ENCODE measurements at places on chromosomes 1 and 21.

DNA sequence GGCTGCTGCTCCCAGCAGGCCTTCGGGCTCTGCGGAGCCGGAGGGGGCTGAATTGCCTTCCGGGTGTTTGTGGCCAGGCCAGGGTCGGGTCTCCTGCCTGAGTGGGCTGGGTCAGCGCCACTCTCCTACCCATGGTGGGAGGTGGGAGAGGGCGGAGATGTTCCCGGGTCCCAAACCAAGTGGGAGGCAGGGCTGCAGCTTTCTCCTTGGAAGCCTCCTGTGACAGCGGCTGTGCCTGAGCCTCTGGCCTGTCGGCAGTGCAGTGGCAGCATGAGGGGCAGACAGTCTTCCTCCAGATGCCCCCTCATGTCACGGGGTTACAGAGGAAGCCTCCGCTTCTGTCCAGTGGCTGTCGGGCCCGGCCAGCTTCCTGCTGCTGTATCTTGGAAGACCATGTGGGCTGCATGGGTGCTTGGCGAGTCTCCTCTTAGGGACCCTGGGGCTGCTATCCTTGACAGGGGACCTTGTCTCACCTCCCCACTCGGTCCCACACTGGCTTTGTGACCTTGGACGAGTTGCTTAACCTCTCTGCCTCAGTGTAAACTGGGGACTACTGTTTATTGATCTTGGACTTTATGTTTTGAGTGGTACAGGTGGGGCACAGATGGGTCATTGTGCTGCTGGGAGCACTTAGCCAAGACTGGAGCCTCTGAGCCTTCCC is 4.3 kb downstream of the SKI start:
- peaks cover 8% of the 10 kb centered on the region for H3K36me3 ChIP-seq
- peak overlapping the region; percentile 84 for H3K27ac ChIP-seq
- no peaks in the 10 kb centered on the region for H3K27me3 ChIP-seq
- H3K4me3 ChIP-seq, result peak overlapping the region; percentile 92

DNA sequence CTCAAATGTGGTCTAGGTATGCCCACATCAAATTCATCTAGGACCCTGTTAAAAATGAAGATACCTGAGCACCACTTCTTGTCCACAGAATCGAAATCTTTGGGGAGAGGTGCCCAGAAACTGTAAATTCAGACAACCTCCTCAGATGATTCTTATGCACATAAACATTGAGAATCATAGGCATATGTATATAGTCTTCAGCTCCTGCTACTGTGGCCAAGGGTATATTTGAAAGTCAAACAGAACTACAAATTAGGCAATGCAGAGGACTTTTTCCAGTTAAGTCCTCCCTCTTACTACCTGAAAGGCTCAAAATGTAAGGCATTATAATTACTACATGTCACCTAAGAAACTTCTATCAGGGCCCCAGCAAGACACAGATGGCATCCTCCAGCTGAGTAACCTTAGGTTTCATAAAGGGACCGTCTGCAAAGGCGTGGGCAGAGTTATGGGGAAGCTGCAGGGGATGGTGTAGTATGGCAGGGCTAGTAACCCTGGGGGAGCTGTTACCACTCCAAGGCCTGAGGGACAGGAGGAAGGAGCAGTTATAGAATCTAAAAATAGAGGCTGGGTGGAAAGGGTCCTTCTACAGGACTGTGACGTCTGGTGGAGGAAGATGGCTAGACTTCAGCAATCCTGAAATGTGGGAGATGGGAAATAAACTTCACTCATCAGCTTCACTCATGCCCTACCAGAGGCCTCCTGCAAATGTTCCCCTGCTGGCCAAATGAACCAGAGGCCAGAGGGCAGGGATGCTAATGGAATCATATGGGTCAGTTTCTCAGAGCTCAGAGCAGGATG is 46.3 kb downstream of the DAB1 start:
- no peak for DNase-seq
- no peaks in the 10 kb centered on the region for H3K36me3 ChIP-seq
- H3K4me3 ChIP-seq, result no peak overlapping the region
- no peaks in the 10 kb centered on the region for H3K4me1 ChIP-seq
- peaks cover 6% of the 10 kb centered on the region for H3K27me3 ChIP-seq

- peaks cover 12% of the 10 kb centered on the region for H3K36me3 ChIP-seq
- no peak overlapping the region for H3K4me3 ChIP-seq
- H3K27ac ChIP-seq, result no peak overlapping the region
These were observed 34.1 kb downstream of the SOAT1 start for GRCh38 chr1:179327679-179328078.

DNA sequence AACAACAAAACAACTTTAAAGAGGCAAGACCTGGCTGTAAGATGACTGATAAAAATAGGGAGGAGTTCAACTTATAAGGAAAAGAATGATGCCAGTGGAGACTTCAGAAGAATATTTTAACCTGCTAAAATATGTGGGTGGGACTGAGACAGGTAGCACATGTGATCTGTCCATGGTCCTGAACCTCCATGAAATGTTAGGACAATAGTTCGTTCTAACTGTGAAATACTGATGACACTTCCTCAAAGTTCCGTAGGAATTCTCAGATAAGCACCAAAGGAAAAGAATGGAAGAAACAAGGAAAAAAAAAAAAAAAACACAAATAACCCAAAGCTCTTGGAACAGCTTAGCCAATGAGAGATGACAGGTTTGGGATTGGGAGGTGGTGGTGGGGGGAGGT is 44.7 kb downstream of the CDC42BPA start:
- H3K27me3 ChIP-seq, result peaks cover 7% of the 10 kb centered on the region
- no peak for DNase-seq
- H3K4me1 ChIP-seq, result no peaks in the 10 kb centered on the region
- no peak overlapping the region for H3K4me3 ChIP-seq
- no peak overlapping the region for H3K27ac ChIP-seq

DNA sequence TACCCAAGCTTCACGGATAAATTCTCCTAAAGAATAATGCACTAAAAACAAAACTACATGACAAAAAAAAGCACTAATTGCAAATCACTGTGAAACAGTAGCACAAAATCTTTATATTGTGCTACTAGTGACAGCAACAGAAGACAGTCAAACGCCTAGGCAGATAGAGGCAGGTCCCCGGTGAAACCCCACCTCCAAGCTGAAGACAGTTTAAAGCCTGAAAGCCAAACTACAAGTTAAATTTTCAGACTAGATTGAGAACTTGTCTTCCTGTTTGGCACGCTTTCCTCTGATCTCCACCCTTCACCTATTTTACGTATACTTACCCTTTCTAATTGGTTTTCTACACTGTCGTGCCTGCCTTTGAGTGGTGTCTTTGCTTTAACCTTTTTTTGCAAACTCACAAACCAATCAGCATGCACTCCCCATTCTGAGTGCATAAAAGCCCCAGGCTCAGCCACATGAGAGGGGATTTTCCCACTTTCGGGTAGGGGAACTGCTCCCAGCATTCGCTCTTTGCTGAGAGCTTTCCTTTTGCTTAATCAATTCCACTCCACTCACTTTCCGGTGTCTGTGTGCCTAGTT is 3.6 kb upstream of the BACH1 start:
- H3K36me3 ChIP-seq, result peaks cover 2% of the 10 kb centered on the region
- H3K4me1 ChIP-seq, result peaks cover 53% of the 10 kb centered on the region
- DNase-seq, result peak; percentile 16
- peaks cover 16% of the 10 kb centered on the region for H3K27me3 ChIP-seq
- H3K27ac ChIP-seq, result no peak overlapping the region

GRCh38 chr1:165109013-165109412 is 247.5 kb downstream of the LMX1A start:
- no peaks in the 10 kb centered on the region for H3K36me3 ChIP-seq
- DNase-seq, result no peak
- no peak overlapping the region for H3K27ac ChIP-seq

DNA sequence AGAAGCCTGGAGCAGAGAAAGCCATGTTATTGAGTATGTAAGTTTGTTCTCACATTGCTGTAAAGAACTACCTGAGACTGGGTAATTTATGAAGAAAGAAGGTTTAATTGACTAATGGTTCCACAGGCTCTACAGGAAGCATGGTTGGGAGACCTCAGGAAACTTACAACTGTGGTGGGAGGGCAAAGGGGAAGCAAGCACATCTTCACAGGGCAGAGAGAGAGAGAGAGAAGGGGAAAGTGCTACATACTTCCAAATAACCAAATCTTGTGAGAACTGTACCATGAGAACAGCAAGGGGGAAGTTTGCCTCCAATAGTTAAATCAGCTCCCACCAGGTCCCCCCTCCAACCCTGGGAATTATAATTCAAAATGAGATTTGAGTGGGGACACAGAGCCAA is 302.7 kb downstream of the ST6GALNAC3 start:
- H3K36me3 ChIP-seq, result no peaks in the 10 kb centered on the region
- no peaks in the 10 kb centered on the region for H3K4me1 ChIP-seq
- no peak overlapping the region for H3K4me3 ChIP-seq

GRCh38 chr1:84918726-84919336 is 25.8 kb upstream of the LPAR3 start:
- DNase-seq, result no peak
- H3K27ac ChIP-seq, result no peak overlapping the region
- no peaks in the 10 kb centered on the region for H3K36me3 ChIP-seq
- no peaks in the 10 kb centered on the region for H3K4me1 ChIP-seq
- peaks cover 10% of the 10 kb centered on the region for H3K27me3 ChIP-seq

GRCh38 chr1:42957229-42957879 is 1.3 kb downstream of the SLC2A1 start:
- H3K36me3 ChIP-seq, result peaks cover 10% of the 10 kb centered on the region
- H3K4me3 ChIP-seq, result peak overlapping the region; percentile 98
